DMS 273 treated with DMSO at 0.1 percent for 48 hours (cell line): ENCODE measurements at places on chromosomes 13 and 19.

DNA sequence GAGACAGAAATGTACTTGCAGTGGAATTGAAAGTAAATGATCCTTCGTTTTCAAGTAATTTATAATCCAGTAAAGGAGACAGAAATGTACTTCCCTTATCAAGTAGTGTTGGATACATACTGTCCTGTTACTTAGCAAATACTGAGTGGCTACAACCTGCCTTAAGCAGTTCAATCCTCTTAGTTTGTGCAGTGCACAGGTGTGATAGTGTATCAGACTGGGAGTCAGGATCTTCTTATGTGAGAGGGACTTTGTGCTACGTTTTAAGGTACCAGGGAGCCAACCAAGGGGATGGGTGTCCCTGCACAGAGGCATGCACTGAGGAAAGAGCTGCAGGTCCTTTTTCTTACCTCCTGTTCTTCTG is 111.1 kb downstream of the DNAJC3 start:
- DNase-seq = no peak

- DNase-seq = no peak
These were observed at the start of gene C2CD4C for GRCh38 chr19:408902-409515. C2CD4C (minus strand) TSS chr19:409147; CDS start chr19:408361, 786 bp downstream.

DNA sequence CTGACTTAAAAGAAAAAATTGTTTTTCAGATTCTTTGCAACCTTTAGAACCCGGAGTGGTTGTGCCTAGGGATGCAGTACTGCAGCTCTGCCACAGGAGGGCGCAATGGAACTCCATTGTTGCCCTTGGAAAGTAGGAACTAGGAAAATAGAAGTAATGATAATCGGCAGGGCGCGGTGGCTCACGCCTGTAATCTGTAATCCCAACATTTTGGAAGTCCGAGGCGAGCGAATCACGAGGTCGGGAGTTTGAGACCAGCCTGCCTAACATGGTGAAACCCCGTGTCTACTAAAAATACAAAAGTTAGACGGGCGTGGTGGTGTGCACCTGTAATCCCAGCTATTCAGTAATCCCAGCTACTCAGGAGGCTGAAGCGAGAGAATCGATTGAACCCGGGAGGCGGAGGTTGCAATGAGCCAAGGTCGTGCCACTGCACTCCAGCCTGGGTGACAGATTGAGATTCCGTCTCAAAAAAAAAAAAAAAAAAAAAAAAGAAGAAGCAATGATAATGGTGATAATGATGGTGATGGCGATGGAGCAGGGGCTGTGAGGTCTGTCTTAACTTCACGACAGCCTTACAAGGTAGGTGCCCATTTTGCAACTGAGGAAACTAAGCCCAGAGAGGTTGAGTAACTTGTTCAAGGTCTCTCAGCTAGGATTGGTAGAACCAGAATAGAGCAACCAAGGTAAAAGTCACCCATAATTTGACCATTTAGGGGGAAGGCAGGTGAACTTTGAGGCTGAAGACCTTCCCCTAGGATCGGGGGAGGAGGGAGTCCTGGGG is 5.5 kb upstream of the ADAMTS10 start:
- no peak for DNase-seq

- DNase-seq = no peak
These were observed 1.8 kb upstream of the CDC37 start for GRCh38 chr19:10404888-10405820.
